Ureter (tissue), 1 donor: ENCODE measurements at places on chromosomes 7 and 10. TPM values are rescaled to one million over a fixed set of nuclear protein-coding genes. Genes with fewer than 3 reads are reported as not detected.

The ODAD2 gene
- total RNA-seq, result 0.86 TPM

DNA sequence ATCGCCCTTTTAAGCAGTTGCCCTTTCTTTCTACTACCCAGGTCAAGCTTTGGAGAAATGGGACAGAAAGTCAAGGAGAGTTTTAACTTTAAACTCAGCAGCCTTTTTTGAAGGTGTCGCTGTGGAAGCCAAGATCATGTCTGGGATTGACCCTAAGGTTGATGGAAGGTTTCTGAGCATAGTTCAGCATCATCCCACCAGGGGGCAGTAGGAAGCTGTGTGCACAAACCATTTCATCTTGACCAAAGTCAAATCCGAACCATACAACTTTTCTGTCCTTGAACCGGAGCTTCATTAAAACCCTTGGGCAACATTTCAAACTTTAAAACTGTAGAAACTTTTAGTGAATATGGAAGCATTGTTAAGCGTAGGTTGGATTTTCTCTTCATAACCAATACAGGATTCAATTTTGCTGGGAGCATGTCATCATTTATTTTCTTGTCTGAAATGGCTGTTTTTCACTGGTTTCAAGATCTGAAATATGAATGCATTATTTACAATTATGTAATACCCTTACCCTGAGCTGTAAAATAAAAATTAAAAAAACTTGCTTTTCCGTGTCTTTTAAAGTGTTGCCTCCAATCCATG is 214.4 kb upstream of the KIAA1217 start:
- DNase-seq, result peak; percentile 59

DNA sequence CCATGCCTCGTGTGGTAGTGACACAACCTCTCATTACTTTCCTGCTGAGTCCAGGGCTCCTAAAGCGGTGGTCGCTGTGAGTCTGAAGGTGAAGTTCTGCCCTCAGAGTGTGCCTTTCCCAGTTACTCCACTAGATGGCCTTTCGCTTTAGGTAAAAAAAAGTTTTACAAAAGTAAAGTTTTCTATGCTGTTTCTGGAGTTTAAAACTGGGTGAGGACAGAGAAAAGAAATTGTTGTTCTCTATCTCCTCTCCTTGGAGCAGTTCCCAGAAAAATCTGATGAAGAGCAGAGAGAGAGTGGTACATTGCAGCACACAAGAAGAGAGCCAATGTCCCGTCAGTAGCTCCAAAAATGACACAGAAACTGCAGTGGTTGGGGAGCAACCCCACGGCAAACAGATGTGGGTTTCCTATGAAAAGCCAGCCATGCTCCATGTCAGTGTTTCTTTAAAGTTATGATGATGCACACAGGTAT is 257.1 kb downstream of the GLI3 start:
- DNase-seq, result no peak

- DNase-seq, result peak; percentile 26
Measured at GRCh38 chr10:43037942-43038782, 38.7 kb upstream of the RET start.

DNA sequence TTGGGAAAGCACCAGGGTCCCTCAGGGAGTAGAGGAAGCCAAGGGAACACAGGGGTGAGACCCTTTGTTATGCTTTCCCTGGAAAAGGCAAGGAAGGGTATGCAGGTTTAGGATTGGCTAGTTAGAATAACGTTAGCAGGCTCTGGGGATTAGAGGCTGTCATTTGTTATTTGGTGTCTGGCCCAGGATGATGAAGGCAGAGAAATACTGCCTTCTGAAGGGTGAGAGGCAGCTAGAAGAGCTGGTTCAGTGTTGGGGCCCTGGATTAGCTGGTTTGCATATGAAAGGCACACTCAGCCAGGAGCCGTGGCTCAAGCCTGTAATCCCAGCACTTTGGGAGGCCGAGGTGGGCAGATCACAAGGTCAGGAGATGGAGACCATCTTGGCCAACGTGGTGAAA is 3.0 kb upstream of the PILRA start:
- DNase-seq, result no peak

The ACTL6B gene
- not detected for total RNA-seq

The NUTM2A gene
- 1.5 TPM for total RNA-seq

The HSPA12A gene
- total RNA-seq, result 15.7 TPM

- DNase-seq, result no peak
Measured at GRCh38 chr7:36639826-36640225, 84.5 kb downstream of the AOAH start.

DNA sequence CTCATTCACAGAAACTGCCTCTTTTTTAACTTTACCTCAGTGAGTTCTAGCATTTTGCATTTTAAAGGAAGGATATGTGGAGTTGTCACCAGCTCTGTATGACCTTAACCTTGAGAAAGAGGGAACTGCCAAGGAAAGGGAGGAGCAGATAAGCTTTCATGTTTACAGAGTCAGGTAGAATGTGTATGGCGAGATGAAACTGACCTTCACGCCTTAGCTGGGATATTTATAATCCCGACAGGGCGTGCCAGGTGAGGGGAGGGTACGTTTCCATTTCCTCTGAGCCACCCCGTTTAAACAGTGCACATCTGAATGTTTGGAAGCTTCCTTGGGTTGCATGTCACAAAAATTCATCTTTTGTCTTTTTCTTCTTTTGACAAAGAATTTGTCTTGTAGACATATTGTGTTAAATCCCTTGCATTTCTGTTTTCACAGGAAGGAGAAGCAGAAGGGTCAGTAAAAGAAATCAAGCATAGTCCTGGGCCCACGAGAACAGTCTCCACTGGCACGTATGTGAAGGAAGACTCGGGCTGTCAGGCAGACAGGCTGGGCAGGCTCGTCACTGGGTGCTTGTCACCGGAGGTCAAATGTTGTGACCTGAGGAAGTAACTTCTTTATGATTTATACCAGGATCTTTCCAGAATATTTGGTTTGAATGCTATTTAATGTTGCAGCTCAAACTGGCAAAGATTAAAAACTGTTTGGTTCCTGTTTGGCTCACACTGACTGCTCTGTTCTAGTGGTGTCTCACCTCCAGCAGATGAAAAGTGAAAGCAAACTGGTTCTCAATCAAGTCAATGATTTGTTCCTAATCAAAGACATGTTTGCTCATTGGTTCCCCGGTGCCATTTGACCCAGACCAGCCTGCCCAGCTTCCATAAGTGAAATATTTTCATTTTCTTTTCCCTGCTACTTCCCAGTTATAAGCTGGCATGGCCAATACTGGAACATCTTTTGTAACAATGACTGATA is 16.2 kb downstream of the OPTN start:
- DNase-seq, result no peak

The SPAM1 gene
- not detected for total RNA-seq

The FBXL13 gene
- total RNA-seq, result 4.0 TPM

- DNase-seq, result no peak
Measured at GRCh38 chr10:44366941-44367630, 17.8 kb downstream of the CXCL12 start.

The SLC26A3 gene
- 0.31 TPM for total RNA-seq

The LDB1 gene
- total RNA-seq, result 82.4 TPM

The LCOR gene
- total RNA-seq, result 88.7 TPM

The CPA4 gene
- not detected for total RNA-seq

DNA sequence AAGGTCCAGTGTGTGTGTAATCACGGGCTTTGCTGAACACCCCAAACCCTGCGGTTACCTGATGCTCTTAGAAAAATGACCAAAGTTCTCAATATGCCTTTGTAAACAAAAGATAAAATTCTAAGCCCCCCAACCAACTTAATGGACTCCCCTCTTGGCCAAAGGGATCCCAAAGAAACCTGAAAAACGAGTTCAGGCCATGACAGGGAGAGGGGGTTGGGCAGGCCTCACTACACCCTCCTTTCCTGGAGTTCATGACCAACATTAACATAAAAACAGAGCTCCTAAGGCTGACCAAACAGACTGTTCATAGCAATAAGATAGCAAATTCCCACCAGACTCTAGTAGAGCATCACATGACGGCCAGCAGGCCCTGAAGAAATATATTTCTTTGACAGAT is 3.0 kb upstream of the VIPR2 start:
- DNase-seq, result no peak

DNA sequence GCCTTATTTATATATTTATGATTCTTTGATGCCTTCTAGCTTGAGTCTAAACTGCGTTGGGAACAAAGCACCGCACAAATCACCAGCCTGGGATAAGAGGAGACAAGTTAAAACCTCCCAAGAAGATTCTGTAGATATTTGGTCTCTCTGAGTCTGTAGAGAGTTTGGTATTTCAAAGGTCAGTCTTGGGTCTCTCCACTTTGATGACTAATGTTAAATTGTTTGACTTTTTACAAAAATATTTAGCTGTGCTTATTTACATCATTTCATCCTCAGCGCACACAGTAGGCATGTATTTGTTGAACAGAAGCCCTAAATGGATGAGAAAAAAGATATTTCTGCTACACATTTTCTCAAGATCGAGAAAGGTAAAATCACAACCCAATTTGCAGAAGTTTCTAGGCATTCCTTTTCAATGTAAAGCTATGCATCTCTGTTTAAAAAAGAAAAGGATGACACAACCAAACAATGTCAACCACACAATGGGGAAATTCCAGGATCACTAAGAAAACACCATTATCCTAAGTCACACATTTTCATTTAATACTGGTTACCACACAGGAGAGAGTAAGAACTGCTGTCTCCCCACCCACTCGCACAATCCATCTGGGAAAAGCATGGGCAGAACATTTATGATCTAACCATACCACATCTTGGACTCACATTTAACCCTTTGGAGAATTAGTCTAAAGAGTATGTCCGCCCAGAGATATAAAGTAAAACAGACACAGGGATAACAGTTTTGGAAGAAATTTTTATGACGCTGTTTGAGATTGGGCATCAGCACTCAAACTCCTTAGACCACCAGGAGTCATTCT is 4.4 kb downstream of the CDK6 start:
- no peak for DNase-seq

GRCh38 chr7:43458330-43459018 is 124.4 kb upstream of the STK17A start:
- no peak for DNase-seq

The FRMD4A gene
- 37.9 TPM for total RNA-seq

DNA sequence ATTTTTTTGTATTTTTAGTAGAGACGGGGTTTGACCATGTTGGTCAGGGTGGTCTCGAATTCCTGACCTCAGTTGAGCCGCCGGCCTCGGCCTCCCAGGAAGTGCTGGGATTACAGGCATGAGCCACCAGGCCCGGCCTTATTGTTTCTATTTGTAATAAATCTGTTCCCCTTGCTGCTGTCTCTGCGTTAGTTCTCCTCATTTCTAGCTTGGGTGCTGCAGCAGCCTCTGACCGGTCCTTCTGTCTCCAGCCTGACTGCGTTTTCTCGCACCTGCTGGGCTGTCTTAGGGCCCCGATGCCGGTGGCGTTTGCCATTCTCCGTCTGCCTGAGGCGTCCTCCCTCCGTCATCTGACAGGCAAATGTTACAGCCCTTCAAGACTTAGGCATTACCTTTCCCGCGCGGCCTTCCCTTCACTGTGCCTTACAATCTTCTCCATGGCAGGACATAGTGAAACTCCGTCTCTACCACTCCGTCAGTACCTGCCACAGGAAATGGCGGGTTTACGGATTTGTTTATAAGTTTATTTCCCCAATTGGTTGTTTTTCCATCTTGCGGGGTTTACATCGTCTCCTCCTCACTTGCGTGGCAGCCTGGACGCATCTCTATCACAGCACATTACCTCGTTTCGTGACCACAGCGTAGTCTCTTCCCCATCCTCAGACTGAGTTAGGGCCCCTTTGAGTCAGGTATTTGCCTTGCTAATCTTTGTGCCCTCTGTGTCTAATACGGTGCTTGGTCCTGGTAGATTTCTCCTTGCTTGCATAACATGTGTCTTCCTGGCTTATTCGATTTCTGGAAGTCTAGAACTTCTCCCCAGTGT is 2.3 kb upstream of the GIMAP8 start:
- no peak for DNase-seq

DNA sequence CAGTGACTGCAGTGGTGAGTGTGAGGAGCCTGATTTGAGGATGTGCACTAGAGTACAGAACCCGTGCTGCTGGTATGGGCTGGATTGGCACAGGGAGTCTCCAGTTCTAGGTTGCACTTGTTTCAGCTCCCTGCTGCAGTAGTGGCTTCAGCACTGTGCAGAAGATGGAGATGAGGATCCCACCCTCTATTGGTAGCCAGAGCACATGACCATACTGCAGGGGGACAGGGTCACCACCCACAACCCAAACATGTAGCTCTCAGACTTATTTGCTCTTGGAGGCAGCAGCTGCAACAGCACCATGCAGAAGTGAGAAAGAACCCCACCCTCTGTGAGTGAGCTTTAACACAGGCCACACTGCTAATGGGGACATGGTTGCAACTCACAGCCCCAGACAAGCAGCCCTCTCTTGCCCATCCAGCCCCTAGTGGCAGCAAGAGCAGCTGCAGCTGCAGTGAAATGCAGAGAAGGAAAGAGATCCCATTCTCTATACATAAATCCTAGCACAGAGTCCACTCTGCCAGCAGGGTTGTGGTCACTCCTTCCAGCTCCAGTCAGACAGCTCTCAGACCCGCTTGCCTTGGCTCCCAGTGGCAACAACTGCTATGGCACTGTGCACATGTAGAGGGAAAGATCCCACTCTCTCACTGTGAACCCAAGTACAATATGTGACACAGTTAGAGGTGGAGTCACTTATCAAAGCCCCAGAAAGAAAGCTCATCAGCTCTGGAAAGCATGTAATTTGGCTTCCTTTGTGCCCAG is 51.4 kb upstream of the SCIN start:
- no peak for DNase-seq

DNA sequence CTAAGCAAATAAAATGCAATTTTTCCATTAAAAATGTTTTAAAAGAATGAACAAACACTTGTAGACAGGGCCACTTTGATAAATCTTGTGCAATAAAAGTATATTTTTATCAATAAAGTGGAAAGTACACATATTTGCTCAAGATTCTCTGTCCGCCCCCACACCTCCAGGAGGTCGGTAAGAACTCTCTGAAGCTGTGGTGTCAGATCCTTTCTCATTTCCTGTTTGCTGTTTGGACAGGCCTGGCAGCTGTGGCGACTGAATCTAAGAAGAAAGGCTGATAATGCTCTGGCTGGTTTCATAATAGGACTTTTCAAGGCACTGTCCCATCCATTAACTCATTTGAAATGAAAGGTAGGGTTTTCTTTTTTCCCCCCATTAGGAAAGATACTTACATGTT is 15.3 kb upstream of the ASB4 start:
- DNase-seq, result no peak

DNA sequence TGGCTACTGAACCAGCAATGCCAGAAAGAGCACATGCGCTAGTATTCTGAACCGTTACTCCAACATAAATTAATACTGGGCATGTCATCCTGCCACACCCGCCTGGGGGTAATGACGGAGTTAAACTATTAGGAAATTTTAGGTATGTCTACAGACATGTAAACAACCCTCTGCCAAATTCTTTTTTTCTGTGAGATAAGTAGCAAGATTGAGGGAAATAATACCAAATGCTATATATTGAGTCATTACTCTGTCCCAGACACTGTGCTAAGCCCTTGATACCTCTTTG is 7.4 kb downstream of the LSMEM1 start:
- DNase-seq, result no peak

DNA sequence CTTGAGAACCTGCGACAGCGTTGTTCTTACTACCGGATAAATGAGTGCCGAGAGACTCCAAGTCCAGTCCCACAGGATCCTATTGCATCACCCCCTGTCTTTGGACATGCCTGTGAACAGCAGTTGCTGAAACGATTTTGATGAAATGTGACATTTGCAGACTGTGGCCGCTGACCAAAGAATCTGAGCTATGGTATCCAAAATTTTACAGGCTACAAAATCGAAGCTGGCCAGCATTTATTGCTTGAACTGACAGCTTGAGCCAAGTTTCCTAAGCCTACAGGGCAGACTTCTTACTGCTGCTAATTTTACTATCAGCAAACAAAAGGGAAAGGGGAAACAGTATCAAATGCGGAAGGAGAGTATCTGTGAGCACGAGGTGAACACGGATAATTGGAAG is 12.1 kb upstream of the NPVF start:
- DNase-seq, result peak; percentile 55

The SSMEM1 gene
- not detected for total RNA-seq

The CLRN3 gene
- total RNA-seq, result not detected

- DNase-seq, result no peak
Measured at GRCh38 chr7:148524479-148525224, 65.9 kb upstream of the C7orf33 start.
